Suppressor macrophage (primary cell): ENCODE measurements at places on chromosomes 12 and 14.

DNA sequence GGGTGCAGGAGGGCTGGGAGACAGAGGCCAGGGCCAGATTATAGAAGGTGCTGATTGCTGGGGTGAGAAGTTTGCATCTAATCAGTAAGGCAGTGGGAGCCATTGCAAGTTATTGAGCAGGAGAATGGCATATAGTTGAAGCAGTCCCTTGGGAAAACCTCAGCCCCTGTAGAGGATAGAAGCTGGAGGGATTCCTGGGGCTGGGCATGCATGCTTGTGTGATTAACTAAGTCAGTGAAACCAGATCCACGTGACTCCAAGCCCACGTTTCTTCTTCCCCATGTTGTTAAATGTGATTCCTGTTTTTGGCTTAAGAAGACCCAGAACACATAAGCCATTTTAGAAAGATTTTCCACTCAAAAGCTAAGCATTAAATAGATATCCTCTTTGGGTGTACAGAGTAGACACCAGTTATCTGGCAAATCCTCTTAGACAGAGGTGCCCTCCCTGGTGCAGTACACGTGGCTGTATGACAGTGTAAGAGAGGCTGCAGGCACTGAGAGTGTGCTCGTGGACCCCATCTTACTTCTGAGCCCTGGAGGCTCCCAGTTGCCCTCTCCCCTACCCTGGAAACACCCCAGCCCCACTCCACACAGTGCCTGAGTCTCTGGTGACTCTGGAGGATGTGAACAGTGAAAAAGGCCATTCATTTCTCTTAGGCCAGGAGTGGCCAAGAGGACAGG, 3.2 kb downstream of the C14orf132 start:
- DNase-seq, result no peak

GRCh38 chr12:58657190-58657589, 263.1 kb downstream of the LRIG3 start:
- DNase-seq, result no peak

DNA sequence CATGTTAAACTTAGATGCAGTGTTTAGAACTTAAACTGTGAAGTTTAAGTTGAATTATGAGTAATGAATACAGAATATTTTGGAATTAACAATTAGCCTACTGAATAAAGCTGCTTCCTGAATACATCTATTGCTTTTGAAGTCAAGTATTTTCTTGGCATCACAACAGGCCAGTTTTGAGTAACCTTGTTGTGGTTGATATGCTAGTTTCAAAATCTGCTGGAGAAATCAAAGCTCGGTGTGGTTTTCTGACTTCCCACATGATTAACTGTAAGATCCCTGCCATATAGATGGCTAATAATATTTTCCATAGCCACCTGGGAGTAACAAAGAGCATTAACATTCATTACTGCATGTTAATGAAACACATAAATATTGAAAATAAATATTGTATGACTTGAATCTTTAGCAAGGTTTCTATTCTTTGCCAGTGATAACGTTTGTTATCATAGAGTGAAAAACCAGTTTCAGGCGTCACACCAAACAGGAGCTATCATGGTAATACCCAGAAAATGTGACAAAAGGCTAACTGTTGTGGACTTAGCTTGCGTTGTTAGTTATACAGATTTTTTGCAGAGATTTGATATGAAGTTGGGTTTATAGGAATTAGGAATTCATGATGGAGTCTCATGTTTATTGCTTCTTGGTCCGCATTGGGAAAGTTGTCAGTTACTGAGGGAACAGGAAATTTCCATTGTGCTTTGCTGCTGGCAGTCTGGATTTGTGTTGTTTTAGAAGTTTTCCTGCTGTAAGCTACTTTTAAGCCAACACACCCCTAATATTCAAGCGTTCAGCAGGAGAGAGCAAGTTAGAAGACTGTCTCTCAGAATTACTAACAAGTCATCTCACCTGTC, 32.1 kb downstream of the PPFIBP1 start:
- no peak for DNase-seq

DNA sequence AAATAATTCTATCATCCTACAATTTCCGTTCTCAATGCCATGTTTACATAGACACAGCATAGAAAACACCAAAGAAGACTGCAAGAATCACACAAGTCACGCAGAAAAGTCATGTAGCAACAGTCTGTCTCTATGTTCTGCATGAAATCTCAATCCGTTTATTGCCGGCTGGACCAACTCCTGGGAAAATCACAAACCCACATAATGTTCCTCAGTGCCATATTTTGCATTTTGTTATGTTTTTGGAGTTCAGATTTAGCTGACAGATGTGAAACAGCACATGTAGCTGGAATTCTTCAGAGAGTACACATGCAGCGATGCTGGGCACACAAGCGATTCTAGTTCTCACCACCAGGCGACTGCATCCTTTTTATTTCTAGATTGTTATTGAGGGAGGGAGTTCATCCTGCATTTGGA, 193.1 kb downstream of the APAF1 start:
- no peak for DNase-seq

DNA sequence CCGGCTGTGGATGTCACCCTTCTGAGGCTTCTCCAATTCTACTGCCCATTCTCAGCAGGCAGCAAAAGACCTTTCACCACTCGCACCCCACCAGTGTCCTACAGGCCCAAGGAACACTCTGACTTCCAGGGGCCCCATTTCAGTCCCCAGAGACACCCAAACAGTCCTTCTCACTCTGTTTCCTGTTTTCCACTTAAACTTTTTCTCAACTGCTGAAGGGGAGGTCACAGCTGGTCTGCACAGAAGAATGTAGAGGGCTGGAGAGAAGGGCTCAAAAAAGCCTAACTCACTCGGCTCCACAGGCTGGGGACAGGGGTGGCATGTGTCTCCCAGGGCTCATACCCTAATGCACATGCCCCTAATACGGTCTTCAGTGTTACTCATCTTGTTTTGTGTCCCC, 4.2 kb upstream of the DTX1 start:
- no peak for DNase-seq

- no peak for DNase-seq
These were observed 72.1 kb downstream of the PLEKHA5 start for GRCh38 chr12:19201661-19202060.

DNA sequence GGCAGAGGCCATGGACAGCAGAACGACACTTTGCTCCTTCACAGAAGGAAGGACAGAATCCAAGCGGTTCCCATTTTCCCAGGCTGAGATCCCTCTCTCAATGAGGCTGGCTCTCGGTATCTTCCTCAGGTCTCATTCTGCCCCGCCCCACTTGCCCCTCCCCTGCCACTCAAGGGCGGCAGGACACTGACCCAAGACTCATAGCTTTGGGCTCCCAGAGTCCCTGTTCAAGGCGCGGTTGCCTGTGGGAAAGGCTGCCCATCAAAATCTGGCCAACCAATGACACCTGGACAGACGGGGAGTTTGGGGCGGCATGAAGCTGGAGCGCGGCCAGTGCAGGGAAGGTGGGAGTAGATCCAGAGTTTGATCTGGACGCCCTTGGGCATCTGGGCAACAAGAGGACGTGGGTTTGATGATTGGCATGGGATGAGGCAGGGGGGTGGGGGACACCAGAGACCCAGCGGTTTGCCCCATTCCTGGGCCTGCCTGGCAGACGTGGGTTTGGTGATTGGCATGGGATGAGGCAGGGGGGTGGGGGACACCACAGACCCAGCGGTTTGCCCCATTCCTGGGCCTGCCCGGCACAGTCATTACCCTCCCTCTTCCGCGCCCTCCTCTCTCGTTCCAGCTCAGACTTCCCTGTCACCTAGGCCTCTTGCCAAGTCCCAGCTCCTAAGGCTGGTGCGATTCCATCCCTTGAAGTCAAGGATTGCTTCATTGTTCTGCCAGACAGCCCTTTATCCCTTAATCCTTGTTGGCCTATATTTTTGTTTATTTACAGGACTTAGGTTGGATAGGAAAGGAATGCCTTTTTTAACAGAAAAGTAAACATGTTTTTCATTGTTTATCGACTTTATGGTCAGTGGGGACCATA, 92.1 kb downstream of the NINJ2 start:
- DNase-seq, result no peak

DNA sequence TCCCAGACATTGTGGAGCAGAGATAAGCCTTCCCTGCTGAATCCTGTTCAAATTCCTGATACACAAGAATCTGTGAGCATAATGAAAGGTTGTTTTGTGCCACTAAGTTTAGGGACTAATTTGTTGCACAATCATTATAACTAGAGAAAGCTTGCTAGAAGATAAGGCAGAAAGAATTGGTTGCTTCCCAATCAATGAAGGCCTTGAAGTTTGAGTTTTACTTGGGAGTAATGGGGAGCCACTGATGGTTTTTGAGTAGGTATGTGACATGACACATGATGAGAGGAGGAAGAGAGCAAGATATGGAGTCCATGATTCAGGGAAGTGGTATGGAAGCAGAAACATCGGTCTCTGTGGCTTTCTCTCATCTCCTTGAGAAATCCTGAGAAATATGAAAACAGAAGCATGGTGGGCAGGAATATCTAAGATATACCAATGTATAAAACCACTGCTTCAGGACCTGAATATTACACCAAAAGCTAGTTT, 13.3 kb upstream of the TCP11L2 start:
- no peak for DNase-seq
